ENCODE measurements at places on chromosomes 13 and 19. TPM values are rescaled to one million over a fixed set of nuclear protein-coding genes. Genes with fewer than 3 reads are reported as not detected.

The CEACAM20 gene
- polyA plus RNA-seq = not detected

The KLK14 gene
- 1.4 TPM for polyA plus RNA-seq

The CCDC70 gene
- polyA plus RNA-seq = not detected

The C5AR2 gene
- 0.49 TPM for polyA plus RNA-seq

The VAV1 gene
- polyA plus RNA-seq = 4.2 TPM

The ELSPBP1 gene
- 0.29 TPM for polyA plus RNA-seq

The ICAM3 gene
- polyA plus RNA-seq = 3.8 TPM

DNA sequence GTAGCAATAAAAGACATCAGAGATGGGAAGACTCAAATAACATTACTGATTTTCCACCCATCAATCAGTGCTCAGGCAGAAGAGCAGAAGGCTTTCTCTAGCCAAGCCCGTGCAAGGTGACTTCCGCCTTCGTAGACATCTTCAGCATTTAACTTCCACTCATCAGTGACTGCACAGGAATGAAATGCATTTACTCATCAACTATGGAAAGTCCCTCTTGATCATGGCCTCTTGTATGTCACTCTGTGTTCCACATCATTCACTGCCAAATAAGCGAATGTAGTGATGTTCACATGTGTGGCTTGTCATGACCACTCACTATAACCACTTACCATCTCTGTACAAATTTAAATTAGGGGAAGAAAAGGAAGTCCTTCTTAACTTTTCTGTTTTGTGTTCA, 49.4 kb downstream of the SACS start:
- no peak overlapping the region for H3K27ac ChIP-seq
- H3K4me3 ChIP-seq = no peak overlapping the region
- no peaks in the 10 kb centered on the region for H3K36me3 ChIP-seq
- DNase-seq = no peak
- H3K4me1 ChIP-seq = peaks cover 3% of the 10 kb centered on the region
- H3K27me3 ChIP-seq = no peaks in the 10 kb centered on the region

GRCh38 chr13:34265046-34265679, 447.2 kb downstream of the RFC3 start:
- H3K4me1 ChIP-seq = no peaks in the 10 kb centered on the region
- DNase-seq = no peak
- no peaks in the 10 kb centered on the region for H3K36me3 ChIP-seq

- no peak for DNase-seq
- peaks cover 7% of the 10 kb centered on the region for H3K4me1 ChIP-seq
- H3K4me3 ChIP-seq = no peak overlapping the region
- H3K36me3 ChIP-seq = no peaks in the 10 kb centered on the region
- no peak overlapping the region for H3K27ac ChIP-seq
These were observed 325.1 kb downstream of the SLC7A1 start for GRCh38 chr13:29270271-29270985.

- DNase-seq = no peak
- peak overlapping the region; percentile 86 for H3K27ac ChIP-seq
- H3K27me3 ChIP-seq = no peaks in the 10 kb centered on the region
- peaks cover 12% of the 10 kb centered on the region for H3K36me3 ChIP-seq
- peaks cover 40% of the 10 kb centered on the region for H3K4me1 ChIP-seq
These were observed 1.0 kb upstream of the KRI1 start for GRCh38 chr19:10566658-10567410.

DNA sequence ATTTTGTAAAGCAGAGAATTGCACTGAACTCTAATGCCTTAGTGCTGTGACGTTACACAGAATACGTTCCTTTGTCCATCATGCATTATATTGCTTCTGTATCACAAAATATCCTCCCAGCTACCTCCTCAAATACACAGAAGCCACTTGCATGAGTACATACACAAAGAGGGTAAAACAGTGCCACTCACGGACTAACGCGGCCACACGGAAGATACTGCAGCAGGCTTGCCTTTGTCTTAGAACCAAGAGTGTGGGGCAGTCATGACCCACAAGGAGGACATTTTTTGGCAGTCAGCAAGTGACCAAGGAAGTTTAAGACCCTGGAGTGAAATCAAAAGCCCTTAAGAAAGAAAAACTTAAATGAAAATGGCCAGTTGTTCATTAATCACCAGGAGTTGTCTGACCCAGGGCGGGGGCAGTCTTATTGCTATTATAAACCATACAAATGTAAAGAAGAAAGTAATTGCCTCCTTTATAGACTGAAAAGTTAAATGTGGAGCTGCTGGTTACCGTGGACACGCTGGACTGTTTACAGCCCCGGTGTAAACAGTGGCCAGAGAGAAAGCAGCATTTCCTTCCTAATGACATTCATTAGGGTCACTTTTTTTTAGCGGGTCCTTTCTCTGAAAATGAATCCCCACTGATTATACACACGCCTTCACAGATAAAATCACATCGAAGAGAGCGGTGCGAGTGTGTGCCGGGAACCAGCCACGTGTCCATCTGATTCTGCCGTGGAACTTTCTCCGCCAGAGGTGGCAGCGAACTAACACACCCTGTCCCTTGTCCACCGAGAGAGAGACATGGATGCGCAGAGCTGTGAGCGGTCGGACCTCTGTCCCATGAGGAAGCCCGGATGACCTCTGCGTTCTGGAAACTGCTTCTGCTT, 66.8 kb downstream of the SOX1 start:
- H3K4me1 ChIP-seq = peaks cover 24% of the 10 kb centered on the region
- peaks cover 14% of the 10 kb centered on the region for H3K27me3 ChIP-seq
- H3K27ac ChIP-seq = no peak overlapping the region
- no peak overlapping the region for H3K4me3 ChIP-seq

GRCh38 chr13:59103004-59103768, 1060.5 kb downstream of the DIAPH3 start:
- no peaks in the 10 kb centered on the region for H3K36me3 ChIP-seq
- no peak overlapping the region for H3K4me3 ChIP-seq
- H3K27me3 ChIP-seq = no peaks in the 10 kb centered on the region
- DNase-seq = no peak
- H3K4me1 ChIP-seq = no peaks in the 10 kb centered on the region

- DNase-seq = no peak
- no peaks in the 10 kb centered on the region for H3K27me3 ChIP-seq
- no peaks in the 10 kb centered on the region for H3K36me3 ChIP-seq
- H3K27ac ChIP-seq = no peak overlapping the region
- H3K4me1 ChIP-seq = peaks cover 21% of the 10 kb centered on the region
- H3K4me3 ChIP-seq = no peak overlapping the region
These were observed 36.5 kb upstream of the MRI1 start for GRCh38 chr19:13727798-13728197.

- H3K4me3 ChIP-seq = no peak overlapping the region
- no peaks in the 10 kb centered on the region for H3K36me3 ChIP-seq
These were observed 269.2 kb downstream of the KLF12 start for GRCh38 chr13:73865027-73865426.

- H3K4me1 ChIP-seq = no peaks in the 10 kb centered on the region
- no peak for DNase-seq
These were observed 23.0 kb upstream of the MTRF1 start for GRCh38 chr13:41286370-41286769.

DNA sequence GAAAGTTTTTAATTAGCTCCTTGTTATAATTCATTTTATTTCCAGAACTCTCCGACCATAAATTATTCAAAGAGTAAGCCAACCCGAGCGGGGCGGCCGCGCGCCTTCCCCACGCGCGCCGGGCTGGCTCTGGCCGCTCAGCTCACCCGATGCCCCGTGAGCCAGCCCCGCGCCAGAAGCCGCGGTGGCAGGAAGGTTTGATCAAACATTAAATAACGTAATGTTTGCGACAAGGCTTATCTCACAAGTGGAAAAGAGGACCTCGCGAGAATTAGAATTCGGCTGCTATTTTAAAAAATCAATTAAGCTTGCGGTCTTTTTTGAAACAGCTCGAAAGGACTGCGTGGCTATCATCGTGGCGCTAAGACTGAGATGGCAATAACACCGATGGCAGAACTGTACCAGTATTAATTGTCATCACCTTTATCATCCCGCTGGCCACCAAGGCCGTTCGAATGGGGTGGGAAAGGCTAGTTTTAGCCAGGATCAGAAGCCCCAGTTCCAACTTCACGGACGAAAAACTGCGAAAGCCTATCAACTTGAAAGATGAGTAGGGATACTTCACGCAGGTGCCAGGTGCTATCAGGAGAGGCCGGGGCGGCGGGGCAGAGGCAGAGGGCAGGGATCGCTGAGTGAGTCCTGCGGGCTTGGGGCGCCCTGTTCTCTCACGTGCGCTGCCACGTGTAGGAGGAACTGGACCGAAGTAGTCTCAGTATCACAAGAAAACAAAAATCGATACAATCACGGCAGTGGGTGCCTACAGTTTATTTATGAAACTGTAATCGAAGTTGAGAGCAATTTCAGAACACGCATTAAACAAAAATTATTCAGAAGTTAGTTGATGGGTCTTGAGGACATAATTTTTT, 6.4 kb downstream of the POU4F1 start:
- H3K4me1 ChIP-seq = peaks cover 26% of the 10 kb centered on the region
- no peaks in the 10 kb centered on the region for H3K36me3 ChIP-seq
- DNase-seq = peak; percentile 65
- H3K27me3 ChIP-seq = peaks cover 97% of the 10 kb centered on the region
- H3K27ac ChIP-seq = no peak overlapping the region

GRCh38 chr13:47303626-47304025, 406.8 kb upstream of the HTR2A start:
- H3K27ac ChIP-seq = no peak overlapping the region
- DNase-seq = no peak
- no peaks in the 10 kb centered on the region for H3K36me3 ChIP-seq
- H3K4me1 ChIP-seq = no peaks in the 10 kb centered on the region
- no peak overlapping the region for H3K4me3 ChIP-seq

- H3K4me3 ChIP-seq = no peak overlapping the region
- no peak for DNase-seq
- no peak overlapping the region for H3K27ac ChIP-seq
- H3K36me3 ChIP-seq = peaks cover 38% of the 10 kb centered on the region
- peaks cover 4% of the 10 kb centered on the region for H3K4me1 ChIP-seq
These were observed 56.9 kb downstream of the NFIC start for GRCh38 chr19:3423183-3423829.

Data from spinal cord (tissue), 10 donors.